Caudate nucleus (tissue), 63 donors: ENCODE measurements at places on chromosomes 2 and 18.

DNA sequence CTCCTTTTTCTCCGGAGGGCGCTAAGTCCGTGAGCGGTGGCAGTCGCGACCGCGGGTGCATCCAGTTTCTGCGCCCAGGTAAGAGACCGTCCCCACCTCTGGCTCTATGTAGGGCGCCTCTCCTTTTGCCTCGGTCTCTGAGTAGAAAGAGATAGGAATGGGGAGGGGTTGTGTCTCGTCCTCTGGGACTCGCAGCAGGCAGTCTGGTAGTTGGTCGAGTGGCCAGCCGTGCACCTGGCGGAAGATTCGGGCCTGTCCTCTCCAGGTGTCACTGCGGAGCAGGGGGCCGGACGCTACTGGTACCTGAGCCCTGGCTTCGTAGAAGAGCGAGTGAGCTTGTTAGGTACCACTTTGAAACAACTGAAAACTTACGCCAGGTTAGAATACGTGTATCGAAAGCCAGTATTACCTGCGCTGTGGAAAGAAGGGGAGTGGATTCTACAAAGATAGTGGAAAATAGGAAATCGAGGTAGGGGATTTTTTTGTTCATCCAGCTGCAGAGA is 403 bp downstream of the MAP2 start:
- no peak for DNase-seq

DNA sequence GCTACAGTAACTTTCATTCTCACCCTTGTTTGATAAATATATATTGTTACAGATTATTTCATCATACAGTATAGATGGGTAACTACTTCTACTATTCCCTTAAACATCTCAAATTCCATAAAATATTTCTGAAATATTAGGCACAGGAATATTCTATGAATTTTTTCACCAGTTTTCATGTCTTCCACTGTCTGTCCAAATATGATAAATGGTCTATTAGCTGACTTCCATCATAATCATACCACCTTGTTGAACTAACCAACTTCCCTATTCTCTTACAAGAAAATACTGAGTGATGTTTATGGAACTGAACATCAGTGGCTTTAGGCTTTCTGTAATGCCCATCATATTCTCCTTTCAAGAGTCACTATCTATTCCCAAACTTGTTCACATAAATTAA is 82.4 kb downstream of the TRAPPC8 start:
- no peak for DNase-seq

- no peak for DNase-seq
Measured at GRCh38 chr18:13259701-13260100, 41.1 kb downstream of the LDLRAD4 start.

GRCh38 chr2:190881084-190881597 is 520 bp downstream of the GLS start:
- DNase-seq = peak; percentile 22

GRCh38 chr2:241635756-241636155 is 1.2 kb downstream of the THAP4 start:
- no peak for DNase-seq

DNA sequence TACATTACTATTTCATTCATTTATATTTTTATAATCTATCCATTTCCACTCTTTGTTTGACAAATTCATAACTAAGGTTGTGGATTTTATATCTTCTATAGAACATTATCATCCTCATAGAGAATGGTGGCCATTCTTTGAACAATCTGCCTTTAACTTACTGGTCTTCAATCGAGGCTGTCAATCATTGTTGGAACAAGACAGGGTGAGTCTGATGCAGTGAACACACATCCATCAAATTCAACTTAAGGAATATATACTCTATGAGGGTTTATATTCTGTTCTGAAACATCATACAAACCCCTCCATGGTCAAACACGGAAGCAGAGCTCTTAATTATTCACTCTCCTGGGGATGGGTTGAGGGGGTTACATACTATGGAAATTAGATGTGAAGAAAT is 28.3 kb upstream of the KLF7 start:
- no peak for DNase-seq

GRCh38 chr2:222291485-222291841 is 7.3 kb downstream of the PAX3 start:
- no peak for DNase-seq

DNA sequence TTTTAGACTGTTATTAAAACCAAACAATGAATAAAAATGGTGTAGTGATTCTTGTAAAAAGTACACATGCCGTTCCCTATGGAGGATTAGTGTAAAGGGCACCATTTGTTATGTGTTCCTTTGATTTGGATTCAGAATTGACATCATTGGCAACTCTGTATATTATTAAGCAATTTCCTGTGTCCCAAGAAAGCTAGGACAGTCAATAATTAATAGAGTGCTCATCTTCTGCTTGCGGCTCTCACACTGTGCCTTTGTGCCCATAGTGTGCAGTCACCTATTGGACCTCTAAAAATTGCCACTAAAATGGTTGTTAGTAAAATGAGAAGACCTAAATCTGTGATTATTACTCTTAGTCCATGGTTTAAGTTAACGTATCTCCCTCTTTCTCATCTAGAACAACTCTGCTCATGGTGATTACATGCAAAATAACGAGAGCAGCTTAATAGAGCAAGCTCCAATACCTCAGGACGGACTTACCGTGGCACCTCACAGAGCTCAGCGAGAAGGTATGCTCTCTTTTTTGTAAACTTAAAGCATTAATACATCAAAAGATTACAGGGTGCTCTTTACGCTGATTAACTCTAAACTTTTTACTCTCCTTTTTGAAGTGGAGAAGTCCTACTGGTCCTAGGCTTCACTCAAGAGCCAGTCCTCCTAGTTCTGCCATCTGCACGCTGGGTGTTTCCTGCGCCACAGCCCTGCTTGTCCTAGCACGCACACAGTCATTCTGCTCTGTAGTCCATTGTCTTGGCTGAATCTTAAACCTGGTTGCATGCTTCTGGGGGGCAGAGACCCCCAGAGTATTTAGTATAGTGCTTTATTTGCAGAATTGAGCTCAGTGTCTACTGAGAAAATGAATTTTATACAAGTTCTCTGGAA is 16.7 kb downstream of the ZCCHC2 start:
- DNase-seq = no peak

DNA sequence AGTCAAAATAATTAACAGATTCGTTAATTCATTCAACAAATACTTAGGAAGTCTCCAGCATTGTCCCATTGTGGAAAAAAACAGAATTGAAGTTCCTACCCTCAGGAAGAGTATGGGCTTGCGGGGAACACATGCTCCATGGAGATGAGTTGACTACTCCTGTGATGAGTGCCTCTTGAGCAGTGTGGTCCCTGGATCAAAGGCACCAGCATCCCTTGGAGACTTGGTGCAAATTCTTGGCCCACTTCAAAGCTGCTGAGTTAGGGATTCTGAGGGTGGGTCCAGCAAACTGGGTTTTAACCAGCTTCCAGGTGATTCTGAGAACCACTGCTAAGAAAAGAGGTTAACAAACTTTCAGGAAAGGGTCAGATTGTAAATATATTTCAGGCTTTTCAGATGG is 361.6 kb downstream of the MYCN start:
- DNase-seq = no peak

GRCh38 chr2:217288472-217289063 is 428.7 kb upstream of the TNP1 start:
- no peak for DNase-seq

DNA sequence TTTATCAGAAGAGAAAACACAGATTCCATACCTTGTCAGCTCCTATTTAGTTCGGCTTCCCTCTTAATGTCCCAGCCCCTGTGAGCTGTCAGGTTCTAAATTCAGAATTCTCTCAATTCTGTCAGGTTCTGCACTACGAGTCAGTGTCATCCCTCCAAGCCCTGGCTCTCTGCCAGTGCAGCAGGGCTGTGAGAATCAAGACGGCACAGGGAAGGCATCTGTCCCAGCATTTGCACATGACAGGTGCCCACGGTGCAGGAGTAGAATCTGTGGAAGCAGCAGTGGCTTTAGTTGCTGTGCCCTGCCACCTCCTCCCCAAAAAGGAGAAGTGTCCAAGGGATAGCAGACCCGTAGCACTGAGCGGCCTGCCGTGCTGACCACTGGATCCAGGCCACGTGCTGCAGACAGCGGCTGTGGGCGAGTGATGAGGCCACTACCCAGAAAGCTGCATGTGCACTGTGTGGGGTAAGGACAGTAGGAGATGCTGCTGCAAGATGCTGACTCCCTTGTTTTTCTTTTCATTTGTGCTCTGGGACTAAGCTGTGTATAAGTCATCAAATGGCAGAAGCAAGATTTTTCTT is 12.8 kb downstream of the RBFA start:
- no peak for DNase-seq

- DNase-seq = no peak
Measured at GRCh38 chr18:43917520-43917919, 640.2 kb upstream of the SYT4 start.

GRCh38 chr18:6509832-6510231 is 95.1 kb upstream of the L3MBTL4 start:
- no peak for DNase-seq

GRCh38 chr2:231545105-231545902 is 15.1 kb upstream of the NMUR1 start:
- DNase-seq = no peak

DNA sequence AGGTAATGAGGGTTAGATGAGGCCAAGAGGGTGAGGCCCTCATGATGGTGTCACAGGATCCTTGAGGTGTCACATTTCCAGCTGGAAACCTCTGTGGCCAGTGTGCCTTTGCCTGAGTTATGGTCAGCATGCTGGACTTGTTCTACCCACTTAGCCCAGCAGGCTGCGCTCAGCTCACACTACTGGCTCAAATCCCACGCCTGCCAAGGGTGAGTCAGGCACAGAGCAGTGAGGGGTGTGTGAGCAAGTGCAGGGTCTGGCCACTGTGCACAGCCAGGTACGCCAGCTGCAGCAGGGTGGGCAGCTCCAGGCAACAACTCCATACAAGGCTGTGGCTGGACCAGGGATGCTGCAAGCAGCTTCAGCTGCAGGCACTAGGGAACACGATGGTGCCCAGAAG is 616.6 kb upstream of the FSHR start:
- DNase-seq = no peak

GRCh38 chr2:154699575-154699930 is 1.1 kb downstream of the KCNJ3 start:
- DNase-seq = peak; percentile 40

GRCh38 chr18:27723168-27723567 is 453.8 kb downstream of the CDH2 start:
- DNase-seq = no peak

- no peak for DNase-seq
Measured at GRCh38 chr2:220373878-220374277, 746.4 kb downstream of the SLC4A3 start.

- no peak for DNase-seq
Measured at GRCh38 chr2:69701100-69701945, 40.6 kb upstream of the ANXA4 start.

DNA sequence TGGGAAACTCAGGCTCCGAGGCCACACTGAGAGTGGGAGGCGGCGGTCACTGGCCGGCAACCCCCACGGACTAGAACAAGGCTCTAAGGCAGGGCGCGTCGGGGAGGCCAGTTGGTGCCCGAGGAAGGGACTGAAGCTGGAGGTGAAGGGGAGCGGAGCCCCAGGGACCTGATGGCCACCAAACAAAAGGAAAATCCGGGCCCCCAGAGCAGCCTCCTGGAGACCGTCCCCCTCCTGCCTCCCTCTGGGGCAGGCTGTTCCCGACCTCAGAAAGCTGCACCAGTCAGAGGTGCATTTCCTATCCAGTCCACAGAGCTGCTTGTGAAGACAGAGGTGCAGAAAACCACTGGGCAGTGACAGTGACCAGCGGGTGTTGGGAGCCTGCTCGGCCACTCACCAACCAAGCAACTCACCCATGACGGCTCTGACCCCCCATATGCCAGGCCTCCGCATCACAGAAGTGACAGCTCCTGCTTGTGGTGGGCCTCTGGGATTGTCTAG is 172.7 kb downstream of the TWIST2 start:
- no peak for DNase-seq

- no peak for DNase-seq
Measured at GRCh38 chr2:206805887-206806607, 40.6 kb downstream of the FASTKD2 start.

DNA sequence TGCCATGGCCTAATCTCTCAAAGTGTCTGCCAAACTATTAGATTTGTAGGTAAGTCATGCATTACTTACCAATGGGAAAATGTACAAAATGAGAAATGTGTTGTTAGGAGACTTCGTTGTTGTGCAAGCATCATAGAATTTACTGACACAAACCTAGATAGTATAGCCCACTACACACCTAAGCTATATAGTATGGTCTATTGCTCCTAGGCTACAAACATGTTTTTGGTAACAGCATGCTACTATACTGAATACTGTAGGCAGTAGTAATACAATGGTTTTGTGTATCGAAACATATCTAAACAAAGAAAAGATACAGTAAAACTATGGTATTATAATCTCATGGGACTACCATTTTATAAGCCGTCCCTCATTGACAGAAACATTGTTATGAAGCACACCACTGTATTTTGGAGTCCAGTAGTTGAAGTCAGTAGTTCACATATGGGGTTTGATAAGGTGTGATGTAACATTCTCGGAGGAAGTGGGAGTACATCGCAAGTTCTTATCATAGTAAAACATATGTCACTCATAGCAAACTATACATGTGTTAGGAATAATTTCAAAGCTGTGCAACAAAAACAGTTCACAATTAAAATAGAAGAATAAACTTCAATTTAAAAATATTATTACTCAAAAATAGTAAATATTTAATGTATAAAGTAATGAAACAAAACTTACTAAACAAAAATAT is 12.0 kb upstream of the GTF2A1L start:
- DNase-seq = no peak

GRCh38 chr2:64019083-64019974 is at the start of gene VPS54:
VPS54 (minus strand) TSS chr2:64019428; CDS start chr2:63983999, 35,429 bp downstream.
- DNase-seq = peak; percentile 77

DNA sequence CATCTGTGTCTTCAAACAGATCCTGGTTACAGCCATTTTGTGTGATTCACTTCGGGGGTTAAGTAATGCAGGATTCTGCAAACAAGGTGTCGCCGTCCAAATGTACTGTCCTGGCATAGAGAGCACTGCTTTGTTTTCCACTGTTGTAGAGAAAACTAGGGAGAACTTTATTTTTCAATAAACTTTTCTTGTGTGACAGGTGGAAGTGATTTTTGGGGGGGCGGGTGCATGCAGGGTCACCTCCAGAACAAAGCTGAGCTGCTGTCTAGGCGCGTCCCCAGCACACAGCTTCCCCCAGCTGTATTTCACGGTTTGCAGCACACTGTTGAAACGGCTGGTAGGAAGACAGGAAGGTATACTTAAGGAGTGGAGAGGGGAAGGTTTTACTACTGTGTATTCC is 200.6 kb downstream of the MGAT5 start:
- DNase-seq = no peak

DNA sequence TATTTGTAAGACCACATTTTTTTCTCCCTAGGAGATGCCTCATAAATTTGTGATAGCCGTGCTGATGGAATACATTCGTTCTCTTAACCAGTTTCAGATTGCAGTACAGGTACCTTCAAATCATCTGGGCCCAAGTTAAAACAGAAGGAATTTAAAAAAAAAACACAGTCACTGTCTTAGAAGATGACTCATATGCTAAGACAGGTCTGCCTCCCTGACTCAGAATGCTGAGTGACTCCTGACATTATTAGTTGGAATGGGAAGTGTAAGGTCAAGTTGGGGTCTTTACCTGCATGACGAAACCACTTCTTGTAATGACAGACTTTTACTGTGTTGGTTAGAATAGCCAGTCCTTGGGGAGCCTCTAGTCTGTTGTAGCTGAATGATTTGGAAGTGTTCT is 26.3 kb downstream of the RMC1 start:
- no peak for DNase-seq
